ENCODE measurements at places on chromosomes 1 and 21.

GRCh38 chr1:10529091-10529490 is 54.3 kb downstream of the PEX14 start:
- no peak for DNase-seq

- DNase-seq, result no peak
These were observed 9.7 kb upstream of the GATAD2B start for GRCh38 chr1:153932156-153933131.

GRCh38 chr1:10819198-10819901 is 22.9 kb upstream of the CASZ1 start:
- no peak for DNase-seq

DNA sequence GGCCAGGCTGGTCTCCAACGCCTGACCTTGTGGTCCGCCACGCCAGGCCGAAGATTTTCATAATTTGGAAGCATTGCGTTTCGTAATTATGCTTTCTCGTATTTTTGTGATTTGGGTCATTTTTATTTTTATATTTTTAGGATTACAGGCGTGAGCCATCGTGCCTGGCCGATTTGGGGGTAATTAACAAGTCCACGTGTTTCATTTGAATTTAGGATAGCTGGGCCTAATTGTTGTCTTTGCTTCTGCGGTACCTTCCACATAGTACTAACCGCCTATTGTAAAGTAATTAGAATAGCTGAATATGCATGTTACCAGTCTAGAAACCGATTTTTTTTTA is 1.0 kb downstream of the RCC1 start:
- no peak for DNase-seq

DNA sequence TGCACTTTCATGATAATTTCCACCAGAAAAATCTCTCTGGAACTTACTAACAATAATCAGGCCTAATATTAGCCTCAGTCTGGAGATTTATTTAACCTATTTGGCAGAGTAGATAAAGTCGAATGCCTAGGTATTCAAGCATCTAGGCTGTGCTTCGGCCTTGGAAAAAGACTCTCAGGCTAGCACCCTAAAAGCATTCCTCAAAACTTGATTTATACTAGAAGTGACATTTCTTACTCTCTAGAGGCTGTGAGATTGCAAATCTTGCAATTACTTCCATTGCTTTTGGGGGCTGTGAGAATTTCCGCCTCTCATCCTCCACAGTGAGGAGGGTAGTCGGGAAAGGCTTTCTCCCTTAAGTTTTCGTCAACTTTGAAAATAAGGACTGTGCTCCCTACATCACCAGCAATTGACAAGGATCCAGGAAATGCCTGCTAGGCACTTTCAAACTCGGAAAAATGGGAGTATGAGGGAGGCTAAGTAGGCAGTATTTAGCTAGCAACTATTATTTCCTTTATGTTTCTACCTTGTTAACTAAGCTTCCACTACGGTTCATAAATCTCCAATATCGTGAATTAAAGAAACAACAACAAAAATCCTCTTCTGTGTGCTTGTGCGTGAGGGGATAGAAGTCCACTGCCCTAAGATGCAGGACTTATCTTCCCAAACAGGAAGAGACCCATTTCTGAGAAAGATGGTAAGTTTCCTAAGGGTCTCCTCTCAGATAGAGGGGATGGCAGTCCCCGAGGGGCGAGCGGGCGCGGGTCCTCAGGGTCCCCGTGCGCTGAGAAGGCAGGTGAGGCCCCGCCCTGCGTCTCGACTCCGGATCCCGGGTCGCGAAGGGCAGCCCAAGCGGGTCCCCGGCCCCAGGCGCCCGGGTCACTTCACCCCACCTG is 1.1 kb upstream of the LMO4 start:
- DNase-seq, result no peak

DNA sequence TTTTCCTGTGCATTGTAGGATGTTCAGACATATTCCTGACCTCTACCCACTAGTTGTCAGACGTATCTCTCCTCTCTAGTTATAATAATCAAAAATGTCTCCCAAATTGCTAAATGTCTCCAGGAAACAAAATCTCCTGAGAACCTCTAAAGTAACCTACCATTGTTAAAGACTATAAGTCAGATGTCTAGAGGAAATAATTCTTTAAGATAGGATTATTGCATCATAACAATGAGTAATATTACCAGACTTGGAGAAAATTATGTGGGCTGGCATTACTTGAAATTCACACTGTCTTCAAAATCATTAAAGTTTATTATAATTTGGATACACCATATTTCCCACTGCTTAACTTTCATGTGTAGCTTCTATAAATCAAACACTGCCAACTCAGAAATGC is 643.0 kb upstream of the ADGRL2 start:
- no peak for DNase-seq

- no peak for DNase-seq
These were observed 123.0 kb downstream of the PEX14 start for GRCh38 chr1:10597492-10598388.

DNA sequence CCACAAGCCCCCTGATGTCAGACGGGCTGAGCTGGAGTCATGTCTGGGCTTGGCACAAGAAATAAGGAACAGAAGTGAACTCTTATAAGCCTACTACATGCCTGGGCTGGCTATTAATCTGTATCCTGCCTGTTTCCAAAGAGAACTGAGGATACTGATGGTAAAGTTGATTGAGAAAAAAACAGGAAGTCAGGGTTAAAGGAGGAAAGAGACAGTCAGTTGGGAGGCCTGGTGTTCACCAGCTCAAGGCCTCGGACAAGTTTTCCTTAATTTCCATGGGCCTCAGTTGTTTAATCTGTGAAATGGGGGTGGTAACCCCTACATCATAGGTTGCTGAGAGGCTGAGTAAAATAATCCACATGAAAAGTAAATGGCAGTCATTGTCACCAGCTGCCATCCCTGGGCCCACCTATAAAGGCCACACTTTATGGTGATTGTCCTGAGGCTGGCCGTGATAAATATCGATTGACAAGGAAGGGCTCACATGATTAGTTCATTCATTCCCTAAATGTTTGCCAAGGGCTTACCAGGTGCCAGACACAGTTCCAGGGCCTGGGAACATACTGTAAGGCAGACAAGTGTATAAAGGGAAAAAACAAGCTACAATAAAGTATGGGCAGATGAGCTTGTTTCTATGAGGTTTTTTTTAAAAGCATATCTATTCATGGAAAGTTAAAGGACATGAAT is 2.8 kb downstream of the ALDH4A1 start:
- no peak for DNase-seq

- DNase-seq, result no peak
These were observed 70.4 kb upstream of the BACH1 start for GRCh38 chr21:29228306-29228705.

GRCh38 chr1:911875-912739 is 11.6 kb upstream of the SAMD11 start:
- no peak for DNase-seq

- no peak for DNase-seq
These were observed 33.9 kb downstream of the TRIM62 start for GRCh38 chr1:33147997-33148314.

DNA sequence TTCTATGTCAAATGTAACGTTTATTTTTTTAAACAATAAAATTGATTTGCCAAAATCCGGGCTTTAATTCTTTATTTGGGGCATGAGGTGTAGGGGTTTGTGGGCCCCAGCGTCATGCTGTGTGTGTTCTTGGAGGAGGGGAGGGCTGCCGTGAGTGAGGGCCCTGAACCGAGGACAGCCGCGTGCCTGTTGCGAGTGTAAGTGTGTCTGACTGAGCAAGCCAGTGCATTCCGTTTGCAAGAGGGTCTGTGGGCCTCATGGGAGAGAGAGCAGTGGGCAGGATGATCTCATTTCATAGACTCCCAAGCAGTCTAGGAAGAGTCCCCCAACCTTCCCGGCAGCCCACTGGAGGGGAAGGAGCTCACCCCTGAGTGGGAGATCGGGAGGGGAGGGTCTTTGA is 21.4 kb upstream of the SPSB1 start:
- DNase-seq, result no peak

DNA sequence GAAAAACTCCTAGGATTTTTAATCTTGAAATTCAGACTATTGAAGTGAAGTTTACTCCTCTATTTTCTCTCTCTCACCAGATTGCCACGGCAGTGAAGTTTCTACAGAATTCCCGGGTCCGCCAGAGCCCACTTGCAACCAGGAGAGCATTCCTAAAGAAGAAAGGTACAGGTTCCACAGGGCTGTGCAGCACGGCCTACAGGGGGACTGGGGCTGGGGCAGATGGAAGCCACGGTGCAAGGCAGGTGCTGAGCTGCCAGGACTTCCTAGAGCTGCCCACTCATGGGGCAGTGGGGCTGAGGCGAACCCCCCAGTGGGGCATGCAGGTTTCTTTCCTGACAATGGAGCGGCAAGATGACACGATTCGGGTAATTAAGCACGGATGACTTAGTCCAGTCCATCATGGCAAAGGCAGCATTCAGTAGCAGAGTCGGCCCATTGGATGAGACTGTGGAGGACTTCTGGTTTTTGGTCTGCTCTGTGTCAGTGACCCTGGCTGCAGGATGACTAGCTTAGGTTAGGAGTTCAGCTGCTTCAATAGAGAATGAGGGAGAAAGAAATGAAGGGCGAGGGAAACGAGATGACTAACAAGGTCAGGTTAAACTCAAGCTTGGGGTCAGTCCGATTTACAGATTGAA is 61.5 kb downstream of the PEX14 start:
- no peak for DNase-seq

GRCh38 chr21:17343055-17343454 is 169.8 kb upstream of the CXADR start:
- DNase-seq, result no peak

- no peak for DNase-seq
These were observed 92.0 kb upstream of the RALGPS2 start for GRCh38 chr1:178633056-178633455.

- no peak for DNase-seq
These were observed 4.9 kb downstream of the RPL11 start for GRCh38 chr1:23696335-23696989.

DNA sequence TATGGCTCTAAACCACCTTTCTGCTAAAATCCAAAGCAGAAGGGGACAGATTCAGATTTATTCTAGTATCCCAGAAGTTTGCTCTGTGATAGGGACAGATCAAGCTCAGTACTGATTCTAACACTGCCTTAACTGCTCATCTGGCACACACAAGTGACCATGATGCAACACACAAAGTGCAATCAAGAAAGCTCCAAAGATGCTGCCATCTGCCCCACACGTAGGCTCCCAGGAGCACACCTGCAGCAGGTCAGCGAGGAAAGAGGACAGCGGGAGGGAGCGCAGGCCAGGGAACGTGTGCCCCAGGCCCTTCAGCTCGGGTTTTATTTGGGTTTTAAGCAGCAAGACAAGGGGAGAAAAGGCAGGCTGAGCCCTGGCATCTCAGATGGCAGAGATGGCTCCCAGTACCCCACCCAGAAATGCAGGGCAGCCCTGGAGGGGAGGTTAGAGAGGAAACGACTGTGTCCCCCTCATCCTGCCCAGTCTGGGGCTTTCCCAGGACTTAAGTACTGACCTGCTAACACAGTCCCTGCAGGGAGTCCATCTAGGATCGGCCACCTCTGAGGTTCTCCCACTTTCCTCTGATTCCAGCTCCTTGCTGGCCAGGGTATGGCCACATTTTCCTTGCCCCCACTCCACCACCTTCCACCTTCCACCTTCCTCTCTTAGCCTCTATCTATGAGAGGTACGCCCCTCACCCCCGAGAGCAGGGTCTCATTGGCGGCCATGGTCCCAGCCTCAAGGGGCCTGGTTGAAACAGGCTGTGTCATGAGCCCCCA is 1.2 kb downstream of the TRIM11 start:
- DNase-seq, result no peak

- no peak for DNase-seq
These were observed 159.3 kb downstream of the PIK3R3 start for GRCh38 chr1:45973121-45973520.

- no peak for DNase-seq
These were observed 415.0 kb downstream of the DPYD start for GRCh38 chr1:97505816-97506215.

DNA sequence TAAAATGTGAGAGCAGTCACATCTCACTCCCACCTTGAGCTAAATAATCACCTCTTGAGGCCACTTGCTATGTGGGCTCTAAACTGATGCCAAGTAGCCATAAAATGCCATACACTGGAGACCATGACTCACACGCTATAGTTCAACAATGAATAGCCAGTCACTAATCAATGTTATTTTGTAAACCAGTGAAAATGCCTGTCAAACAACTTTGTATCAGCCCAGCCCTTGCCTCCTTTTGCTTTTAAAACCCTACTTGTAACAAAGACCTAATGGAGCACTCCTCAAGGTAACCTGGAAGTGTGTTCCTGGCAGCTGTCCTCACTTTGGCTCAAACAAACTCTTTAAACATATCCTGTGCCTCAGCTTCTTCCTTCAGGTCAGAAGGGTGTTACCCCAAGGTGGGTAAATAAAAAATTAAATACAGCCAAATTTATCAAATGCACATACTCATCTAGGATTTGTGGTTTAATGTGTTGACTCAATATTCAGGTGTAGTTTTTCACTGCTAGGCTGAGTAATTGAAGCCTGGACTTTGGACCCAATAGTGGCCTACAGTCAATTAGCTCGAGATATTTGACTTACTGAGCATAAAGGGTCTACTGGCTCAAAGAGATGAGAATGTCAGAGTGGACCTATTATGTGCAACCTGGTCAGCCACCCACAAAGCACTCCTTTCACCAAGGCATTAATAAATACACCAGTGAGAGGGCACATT is 154.3 kb downstream of the COQ8A start:
- no peak for DNase-seq

DNA sequence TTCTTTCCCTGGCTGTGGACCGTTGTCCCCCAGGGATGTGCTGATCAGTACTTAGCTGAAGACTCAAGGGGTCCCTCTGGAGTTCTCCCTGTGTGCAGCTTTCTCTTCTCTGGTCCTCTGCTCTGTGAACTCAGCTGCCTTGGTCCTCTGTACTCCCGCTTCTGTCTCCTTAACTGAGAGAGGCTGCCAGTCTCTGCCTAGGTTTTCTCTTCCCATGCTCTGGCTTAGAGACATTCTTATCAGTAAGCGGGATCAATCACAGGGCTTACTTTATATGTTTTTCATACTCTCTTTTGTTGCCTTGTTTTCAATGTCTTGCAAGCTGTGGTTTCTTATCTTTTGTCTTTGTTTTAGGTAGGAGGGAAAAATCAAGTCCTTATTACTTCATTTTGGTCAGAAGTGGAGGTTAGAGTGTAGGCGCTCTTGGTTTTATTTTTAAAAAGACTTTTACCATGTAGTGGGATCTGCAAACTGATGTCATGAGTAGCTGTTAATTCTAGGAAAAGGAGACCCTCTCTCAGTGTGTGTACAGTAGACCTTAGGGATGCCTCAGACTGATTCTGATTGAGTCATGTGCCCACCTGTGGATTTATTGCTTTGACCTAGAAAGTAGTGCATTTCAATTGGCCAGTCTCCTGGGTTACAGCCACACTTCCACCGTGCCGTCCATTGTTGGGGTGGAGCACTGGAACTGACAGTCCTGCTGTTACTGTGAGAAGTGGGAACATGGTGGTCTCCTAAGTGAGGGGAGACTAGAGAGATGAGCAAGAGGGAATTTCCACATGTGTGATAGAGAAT is 46.6 kb downstream of the TTC3 start:
- no peak for DNase-seq
